ENCODE measurements at places on chromosomes 3 and 15. TPM values are rescaled to one million over a fixed set of nuclear protein-coding genes. Genes with fewer than 3 reads are reported as not detected.
A peak's percentile ranks its signal among the peaks of the same experiment; 100 is the strongest.

DNA sequence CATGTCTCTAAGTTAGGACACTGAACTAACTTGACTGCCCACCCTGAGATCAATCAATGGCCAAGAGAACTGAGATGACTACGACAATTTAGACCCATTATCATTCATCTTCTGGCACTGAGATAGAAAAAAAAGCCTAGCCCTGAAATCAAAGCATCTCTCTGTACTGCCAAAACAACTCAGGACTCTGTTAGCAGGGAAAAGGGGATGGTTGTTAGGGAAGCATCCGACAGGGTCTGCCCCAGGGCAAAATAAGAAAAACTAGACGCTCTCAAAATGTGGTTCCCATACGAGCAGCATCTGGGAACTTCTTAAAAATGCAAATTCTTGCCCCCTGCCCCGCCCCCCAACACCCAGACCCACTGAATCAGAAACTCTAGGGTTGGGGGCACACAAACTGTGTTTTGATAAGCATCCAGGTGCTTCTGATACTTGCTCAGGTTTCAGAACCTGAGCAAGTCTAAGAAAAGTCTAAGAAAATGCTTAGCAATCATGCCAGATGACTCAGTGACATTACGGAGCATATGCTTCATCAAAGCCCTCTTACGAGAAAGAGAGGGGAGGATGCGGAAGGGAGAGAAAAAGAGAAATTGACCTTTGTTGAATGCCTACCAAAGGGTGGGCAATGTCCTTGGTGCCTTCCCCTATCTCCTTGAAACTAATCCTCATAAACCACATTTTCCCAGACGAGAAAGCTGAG is 172.8 kb upstream of the HES1 start:
- DNase-seq = no peak

- DNase-seq = no peak
Measured at GRCh38 chr3:86547692-86548091, 443.3 kb downstream of the VGLL3 start.

DNA sequence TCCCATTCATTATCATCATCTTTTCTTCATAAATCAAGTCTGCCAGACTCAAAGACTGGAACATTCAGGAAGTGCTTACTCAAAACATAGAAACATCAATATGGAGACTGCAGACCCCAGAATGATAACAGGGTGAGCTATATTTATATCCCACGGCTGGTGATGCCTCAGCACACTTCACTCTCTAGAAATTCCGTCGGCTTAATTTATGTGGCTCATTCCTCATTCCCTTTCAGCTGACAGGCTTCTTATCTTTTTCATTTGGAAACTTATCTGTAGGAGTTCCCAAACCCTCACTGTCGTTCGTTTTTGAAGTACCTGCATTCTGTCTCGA is 45.5 kb downstream of the RFTN1 start:
- no peak for DNase-seq

DNA sequence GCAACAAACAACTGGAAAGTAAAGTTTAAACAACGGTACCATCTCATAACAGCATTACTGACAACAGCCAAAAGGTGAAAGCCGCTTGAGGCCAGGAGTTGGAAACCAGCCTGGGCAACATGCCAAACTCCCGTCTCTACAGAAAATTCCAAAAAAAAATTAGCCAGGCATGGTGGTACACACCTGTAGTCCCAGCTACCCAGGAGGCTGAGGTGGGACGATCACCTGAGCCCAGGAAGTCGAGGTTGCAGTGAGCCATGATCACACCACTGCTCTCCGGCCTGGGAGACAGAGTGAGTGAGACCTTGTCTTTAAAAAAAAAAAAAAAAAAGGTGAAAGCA is 4.4 kb downstream of the TNK2 start:
- DNase-seq = no peak

Gene SLC22A13
- total RNA-seq = 0.30 TPM

Gene CLSTN2
- 2.9 TPM for total RNA-seq

Gene CCR5
- 0.10 TPM for total RNA-seq

- no peak for DNase-seq
Measured at GRCh38 chr15:68589783-68590710, 11.3 kb downstream of the CORO2B start.

Gene TRIM71
- 0.69 TPM for total RNA-seq

DNA sequence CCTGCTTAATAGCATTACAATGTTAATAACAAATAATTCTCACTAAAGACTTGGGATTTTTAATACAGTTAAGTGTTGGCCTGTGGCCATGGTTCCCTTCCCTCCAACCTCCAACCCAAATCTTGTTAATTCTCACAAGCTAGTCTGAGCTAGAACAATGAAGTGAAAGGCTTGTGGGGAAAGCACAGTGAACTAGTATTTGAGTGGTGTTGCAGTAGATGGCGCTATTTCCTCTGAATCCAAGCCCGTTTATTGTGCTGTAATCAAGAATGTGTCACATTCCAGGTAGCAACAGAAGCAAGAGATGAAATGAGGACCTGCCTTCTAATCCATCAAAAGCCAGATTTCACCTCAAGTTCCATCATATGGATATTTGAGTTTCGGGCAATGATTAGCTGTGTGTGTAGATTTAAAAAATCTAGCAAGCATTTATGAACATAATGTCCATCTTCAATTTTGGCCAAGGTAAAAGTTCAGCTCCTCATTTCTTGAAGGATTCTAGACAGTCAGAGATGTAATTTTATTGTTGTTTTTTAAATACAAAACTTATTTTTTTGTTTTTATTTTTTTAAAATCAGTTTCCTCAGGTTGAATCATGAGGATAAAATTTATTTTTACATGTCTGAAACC is 160.7 kb downstream of the SQOR start:
- DNase-seq = peak; percentile 37

Gene UBAP1L
- total RNA-seq = 2.2 TPM

Gene SERPINI2
- total RNA-seq = not detected

- DNase-seq = no peak
Measured at GRCh38 chr3:25144430-25144829, 283.6 kb upstream of the RARB start.
